ENCODE measurements at places on chromosomes 3 and 15.

DNA sequence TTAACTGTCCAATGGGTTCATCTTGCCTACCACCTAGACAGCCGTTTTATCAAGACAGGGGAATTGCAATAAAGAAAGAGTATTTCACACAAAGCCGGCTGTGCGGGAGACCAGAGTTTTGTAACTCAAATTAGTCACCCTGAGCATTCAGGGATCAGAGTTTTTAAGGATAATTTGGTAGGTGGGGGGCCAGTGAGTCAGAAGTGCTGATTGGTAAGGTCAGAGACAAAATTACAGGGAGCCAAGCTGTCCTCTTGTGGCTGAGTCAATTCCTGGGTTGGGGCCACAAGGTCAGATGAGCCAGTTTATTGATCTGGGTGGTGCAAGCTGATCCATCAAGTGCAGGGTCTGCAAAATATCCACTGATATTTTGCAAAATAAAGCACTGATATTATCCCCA lies 29.9 kb upstream of the GPD1L start:
- DNase-seq = no peak

GRCh38 chr3:74200952-74201351 lies 413.5 kb downstream of the CNTN3 start:
- no peak for DNase-seq

DNA sequence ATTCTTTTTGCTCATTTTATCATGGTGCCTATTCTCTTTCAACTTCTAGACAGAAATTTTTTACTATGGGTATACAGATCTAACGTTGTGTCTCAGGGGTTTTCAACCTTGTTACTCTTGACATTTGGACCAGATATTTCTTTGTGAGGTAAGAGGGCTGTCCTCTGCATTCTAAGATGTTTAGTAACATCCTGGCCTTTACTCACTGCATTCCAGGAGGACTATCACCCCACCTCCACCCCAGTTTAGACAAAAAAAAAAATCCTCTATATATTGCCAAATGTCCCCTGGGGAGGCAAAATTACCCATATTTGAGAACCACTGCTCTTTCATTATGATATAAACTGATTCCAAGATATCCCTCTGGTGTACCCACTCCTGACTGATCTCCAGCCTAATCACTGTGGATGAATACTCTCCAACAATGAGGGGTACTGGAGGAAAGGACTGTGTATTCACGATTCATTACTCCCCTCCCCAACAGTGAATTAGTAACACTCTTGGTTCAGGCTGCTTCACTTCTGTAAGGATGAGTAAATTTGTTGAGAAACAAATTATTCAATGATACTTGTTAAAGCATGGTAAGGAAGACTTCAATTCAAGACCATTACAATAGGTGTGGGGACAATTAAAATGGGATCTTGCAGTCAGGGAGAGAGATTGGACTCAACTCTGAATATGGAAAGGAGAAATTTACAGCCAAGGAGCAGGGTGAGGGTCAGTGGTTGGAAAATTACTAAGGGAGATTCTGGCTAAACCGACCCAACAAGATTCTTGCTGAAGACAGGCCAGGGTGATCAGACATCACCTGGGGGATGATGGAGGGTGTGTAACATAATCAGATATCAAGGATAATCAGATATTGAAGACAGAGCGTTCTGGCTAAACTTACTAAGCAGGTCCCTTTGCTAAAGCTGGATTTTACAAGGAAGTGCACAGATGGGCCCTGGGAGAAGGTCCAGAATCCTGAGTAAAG lies 123.8 kb upstream of the DAZL start:
- no peak for DNase-seq

DNA sequence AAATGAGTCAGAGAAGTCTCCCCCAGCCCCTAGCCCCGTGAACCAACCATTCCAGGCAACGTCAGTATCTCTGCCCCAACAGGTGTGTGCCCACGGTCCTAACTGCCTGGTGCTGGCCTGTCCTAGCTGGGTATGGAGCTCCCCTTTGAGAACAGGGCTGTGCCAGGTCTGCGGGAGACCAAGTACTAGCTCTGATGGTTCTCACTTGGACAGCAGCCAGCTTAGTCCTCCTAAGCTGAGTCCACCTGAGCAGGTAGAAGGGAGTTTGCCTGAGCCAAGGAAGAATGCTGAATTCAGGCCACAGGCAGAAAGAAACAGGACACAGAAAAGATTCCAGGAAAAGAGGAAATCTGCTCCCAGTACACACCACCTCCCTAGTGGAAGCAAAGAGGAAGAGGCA lies 33.1 kb upstream of the PARL start:
- DNase-seq = no peak

GRCh38 chr15:65101411-65101890 lies 13.5 kb downstream of the UBAP1L start:
- DNase-seq = peak; percentile 80

DNA sequence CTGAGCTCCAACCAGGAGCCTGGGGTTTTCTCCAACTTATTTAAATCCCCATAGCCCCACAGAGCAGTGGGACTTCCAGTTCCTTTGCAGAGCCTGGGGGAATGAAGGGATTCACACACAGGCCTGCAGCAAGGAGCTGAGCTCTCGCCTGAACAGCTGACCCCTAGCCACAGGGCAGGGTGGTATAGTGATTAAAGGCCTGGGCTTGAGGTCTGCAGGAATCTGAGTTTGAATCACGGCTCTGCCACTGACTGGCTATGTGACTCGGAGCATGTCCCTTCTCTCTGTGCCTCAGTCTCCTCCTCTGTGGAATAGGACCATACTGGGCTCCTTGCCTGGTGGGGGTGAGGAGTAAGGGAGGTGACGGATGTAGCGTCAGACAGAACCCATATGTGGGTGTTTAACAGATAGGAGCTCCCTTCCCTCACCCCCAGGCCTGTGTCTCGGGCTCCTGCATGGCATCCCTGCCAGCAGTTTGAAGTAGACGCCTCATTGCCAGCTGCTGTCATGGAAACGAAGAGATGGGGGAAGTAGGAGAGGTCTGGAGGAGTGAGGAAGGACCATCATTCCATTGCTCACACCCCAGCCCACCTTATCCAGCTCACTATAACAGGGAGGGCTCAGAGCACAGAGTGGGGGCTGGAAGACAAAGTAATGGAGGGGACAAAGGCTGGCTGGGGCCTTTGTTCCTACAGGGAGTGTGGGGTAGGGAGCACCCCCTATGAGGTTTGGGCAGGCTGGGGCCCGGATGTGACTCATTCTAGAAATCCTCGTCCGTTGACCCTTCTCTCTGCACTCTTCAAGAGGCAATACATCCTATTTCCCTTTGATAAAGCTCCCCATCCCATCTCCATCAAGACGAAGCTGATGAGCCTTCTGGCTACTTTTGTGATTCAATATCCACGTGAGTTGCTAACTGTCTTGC lies 14.8 kb downstream of the HRH1 start:
- DNase-seq = no peak

DNA sequence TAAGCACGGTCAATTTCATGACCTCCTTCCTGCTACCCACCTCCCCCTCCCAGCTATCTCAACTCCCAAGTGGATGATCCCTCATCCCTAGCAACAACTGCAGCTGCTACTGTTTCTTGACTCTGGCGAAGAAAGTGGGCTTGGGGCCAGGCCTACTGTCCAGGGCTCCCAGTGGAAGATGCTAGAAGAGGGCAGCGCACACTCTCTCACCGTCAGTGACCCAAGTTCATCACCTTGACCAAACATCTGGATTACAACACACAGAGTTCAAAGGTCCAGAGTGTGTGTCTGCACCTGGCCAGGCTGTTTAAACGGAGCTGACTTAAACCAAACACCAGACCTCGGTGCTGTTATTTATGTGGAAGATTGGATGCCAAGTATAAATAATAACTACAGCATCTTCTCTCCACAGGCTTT lies 385.6 kb downstream of the SHQ1 start:
- DNase-seq = no peak

DNA sequence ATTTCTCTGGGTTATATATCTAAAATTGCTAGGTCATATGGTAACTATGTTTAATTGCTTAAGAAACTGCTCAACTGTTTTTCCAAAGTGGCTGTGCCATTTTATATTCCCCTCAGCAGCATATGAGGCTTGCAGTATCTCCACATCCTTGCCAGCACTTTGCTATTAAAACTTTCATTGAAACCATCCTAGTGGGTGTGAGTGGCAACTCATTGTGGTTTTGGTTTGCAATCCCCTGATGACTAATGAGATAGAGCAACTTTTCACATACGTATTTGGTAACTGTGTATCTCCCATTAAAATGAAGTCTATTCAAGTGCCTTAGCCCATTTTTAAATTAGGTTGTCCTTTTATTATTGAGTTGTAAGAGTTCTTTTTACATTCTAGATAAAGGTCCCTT lies 17.3 kb downstream of the KPNA1 start:
- peak; percentile 76 for DNase-seq

GRCh38 chr3:139640456-139640855 lies 37.3 kb downstream of the NMNAT3 start:
- no peak for DNase-seq

- DNase-seq = no peak
Observed at GRCh38 chr3:27688053-27688452, 34.1 kb downstream of the EOMES start.

DNA sequence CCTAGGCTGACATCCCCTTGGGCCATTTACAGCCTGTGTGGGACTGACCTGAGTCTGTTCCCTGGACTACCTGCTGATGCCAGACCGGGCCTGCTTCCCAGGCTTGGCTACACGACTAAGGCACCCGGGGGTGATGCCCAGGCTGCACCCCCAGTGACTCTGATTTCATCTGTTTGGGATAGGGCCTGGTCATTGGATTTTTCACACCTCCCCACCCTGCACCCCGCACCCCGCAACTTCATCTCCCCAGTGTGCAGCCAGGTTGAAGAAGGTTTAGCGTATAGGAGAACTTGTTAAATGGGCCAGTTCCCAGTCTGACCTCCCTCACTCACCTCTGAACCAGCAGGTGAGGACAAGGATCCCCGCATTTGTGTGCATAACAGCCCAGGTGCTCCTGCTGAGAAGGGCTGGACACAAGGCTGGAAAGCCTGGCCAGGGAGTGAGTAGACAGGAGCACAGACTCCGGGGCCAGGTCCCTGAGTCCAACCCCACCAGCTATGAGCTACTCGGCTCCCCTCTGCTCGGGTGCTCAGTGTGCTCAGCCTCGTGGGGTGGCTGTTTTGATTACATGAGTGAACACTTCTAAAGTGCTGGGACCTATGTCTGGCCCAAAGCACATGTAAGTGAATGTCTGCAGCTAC lies 18.5 kb downstream of the SLC6A20 start:
- no peak for DNase-seq

GRCh38 chr3:10085738-10086137 lies 22.3 kb downstream of the FANCD2OS start:
- no peak for DNase-seq

DNA sequence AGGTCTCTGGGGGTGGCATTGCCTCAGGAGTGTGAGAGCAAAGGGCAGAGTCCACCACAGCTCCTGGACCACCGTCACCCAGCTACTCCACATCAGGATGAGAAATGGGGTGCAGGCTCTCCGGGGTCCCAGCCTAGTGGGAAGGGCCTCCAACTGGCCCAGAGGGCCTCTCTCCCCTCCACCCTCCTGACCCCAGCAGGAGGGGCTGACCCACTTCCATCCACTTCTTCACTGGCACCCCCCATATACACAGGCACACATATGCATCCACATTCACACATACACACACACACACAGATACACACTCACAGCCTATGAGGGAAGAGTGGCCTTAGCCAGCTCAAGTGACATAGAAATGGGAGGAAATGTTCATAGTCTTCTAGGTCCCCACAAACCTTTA lies 286.0 kb downstream of the OCA2 start:
- DNase-seq = no peak

DNA sequence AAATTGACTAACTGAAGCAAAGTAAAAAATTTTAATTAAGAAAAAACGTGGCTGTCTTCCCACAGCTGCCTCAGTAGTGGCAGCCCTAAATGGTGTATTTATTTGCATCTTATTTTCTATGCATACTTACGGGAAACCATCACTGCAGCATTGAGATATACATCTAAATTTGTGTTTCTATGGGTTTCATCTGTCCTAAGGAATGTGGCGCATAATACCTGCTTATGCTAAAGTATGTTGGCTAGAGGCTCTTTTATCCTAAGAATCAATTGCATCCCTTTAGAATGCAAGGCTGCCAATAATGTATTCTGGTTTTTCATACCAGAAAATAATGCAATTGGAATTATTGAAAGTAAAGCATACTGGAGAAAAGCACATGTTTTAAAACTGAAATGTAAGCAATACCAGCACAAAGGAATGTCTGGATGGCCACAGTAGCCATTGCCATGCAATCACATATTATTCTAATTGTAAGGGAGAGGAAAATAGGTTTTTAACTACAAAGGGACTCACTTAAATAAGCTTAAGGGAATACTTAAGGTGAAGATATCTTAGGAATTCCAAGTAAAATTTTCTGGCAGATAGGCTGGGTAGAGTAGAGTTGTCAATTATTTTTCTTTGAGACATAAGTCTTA lies 834.5 kb upstream of the NECTIN3 start:
- no peak for DNase-seq

DNA sequence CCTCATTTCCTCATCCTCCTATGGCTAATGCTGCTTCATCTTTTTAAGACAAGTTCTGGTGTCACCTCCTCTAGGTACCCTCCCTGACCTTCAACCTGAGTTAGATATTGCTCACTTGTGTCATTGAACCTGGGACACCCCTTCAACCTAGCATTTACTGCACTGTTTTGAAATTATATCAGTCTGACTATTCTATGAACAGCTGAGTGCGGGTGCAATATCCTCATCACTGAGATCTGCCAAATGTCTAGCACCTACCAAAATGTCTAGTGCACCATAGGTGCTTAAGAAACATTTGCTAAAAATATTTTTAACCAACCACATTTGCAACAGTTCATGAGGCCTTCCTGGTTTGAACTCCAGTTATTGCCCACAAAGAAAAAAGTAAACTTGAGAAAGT lies 34.5 kb downstream of the RETNLB start:
- no peak for DNase-seq

DNA sequence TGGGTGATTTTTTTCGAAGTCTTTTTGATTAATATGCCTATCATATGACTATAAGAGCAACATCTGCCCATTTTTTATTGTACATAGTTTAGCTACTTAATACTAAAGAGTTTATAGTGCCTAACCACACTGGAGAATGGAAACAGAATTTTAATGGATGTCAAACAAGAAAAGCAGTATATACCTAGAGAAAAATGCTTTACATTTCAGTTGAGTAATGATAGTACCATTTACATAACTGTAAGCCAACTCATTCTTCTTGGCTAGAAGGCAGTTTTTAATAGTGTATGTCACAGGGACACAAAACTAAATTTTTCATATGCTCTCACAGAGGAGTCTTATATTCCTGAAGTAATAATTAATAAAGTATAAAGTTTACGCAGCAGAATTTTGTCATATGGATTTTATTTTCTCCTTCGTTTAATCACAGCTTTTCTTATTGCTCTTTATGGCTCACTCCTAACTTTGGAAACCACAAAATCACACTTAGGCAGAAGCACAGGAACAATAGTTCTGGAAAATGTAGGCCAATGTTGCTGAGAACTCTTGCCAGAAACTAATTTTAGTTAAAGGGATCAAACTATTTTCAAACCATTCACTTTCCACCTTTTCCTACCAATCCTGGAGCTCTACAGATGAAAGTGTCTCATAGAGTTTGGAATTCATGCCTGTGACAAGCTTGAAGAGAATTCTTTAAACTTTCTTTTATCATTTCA lies 243.6 kb downstream of the ZIC1 start:
- DNase-seq = no peak

GRCh38 chr3:58986654-58987053 lies 63.2 kb downstream of the CFAP20DC start:
- no peak for DNase-seq

GRCh38 chr3:12840591-12841148 lies 695 bp downstream of the RPL32 start:
- no peak for DNase-seq
